ENCODE measurements at places on chromosomes 3 and 15.
A peak's percentile ranks its signal among the peaks of the same experiment; 100 is the strongest.

- peaks cover 25% of the 10 kb centered on the region for H3K36me3 ChIP-seq
- no peaks in the 10 kb centered on the region for H3K4me1 ChIP-seq
- H3K27me3 ChIP-seq: no peaks in the 10 kb centered on the region
- DNase-seq: no peak
These were observed 58.7 kb upstream of the CHST2 start for GRCh38 chr3:143060906-143061305.

DNA sequence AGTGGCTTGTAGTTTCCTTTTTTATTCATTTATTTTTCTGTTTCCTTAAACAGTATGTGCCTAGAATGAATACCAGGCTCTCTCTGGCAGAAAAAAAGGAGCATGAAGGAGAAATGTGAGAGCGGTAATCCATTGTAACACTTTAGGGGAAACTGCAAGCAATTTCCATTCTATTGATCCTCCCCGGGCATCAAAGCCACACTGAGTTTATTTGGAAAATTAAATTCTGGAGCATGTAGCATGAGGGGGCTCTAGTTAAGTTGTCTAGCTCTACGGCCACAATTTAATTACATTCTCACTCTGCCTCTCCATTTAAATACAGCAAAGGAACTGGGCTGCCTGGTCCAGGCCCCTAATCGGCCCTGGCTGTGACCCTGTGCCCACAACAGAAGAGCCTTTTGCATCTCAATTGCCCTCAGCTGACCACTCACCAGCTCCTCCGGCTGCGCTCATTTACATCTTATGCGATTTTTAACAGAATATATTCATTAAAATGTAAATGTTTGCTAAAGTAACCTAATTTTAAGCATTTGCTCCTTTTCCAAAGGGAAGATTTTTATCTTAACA, 72.9 kb downstream of the MEGF11 start:
- H3K27ac ChIP-seq: no peak overlapping the region
- H3K36me3 ChIP-seq: no peaks in the 10 kb centered on the region
- DNase-seq: no peak

DNA sequence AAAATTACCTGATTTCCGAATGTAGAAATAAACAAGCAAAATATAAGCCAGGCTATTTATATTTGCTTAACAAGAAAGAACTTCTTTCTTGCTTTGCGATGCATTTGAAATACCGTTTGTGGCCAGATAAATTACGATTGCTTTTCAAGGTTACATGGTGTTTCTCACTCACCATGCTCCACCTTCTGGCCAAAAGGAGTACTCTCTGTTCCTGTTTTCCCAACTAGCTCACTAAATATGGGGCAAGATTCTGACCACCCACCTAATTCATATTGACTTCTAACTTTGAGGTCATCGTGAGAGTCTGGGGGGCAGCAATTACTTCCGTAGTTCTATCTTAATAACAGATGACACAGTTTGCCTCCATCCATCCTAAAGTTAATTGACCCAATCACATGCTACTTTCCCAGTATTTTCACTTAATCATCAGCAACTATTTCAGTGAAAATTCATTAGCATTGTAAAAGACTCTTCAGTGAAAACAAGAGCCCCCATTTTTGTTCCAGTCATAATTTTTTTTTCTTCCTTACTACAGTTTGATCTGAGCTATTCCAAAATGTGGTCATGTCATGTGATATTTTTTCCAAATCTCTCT, 25.9 kb downstream of the ACP3 start:
- DNase-seq: no peak
- no peak overlapping the region for H3K4me3 ChIP-seq
- no peak overlapping the region for H3K27ac ChIP-seq
- H3K27me3 ChIP-seq: peaks cover 6% of the 10 kb centered on the region

DNA sequence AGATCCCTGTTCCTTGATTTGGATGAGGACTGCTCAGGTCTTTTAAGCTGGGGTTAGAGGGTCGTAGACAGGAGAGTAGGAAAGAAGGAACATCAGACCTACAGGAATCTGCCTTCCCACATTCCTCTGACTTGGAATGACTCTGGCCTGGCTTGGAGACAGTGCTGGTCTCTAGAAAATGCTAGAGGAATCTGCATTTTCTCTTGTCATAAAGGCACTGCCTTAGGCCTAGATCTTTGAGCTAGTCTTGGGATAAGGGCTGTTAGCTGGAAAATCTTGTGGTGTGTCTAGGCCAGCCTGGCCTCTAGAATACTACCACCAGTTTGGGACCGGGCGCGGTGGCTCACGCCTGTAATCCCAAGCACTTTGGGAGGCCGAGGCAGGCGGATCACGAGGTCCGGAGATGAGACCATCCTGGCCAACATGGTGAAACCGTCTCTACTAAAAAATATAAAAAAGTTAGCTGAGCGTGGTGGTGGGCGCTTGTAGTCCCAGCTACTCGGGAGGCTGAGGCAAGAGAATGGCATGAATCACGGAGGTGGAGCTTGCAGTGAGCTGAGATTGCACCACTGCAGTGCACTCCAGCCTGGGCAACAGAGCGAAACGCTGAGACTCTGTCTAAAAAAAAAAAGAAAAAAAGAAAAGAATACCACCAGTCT, 17.3 kb upstream of the BSN start:
- no peak for DNase-seq
- no peaks in the 10 kb centered on the region for H3K27me3 ChIP-seq
- H3K4me3 ChIP-seq: no peak overlapping the region
- H3K4me1 ChIP-seq: peaks cover 11% of the 10 kb centered on the region

- no peaks in the 10 kb centered on the region for H3K27me3 ChIP-seq
- DNase-seq: no peak
- H3K36me3 ChIP-seq: no peaks in the 10 kb centered on the region
- H3K4me1 ChIP-seq: no peaks in the 10 kb centered on the region
These were observed 54.9 kb downstream of the EPHA6 start for GRCh38 chr3:96869316-96869715.

- DNase-seq: no peak
- no peak overlapping the region for H3K4me3 ChIP-seq
- H3K4me1 ChIP-seq: no peaks in the 10 kb centered on the region
- H3K27ac ChIP-seq: no peak overlapping the region
These were observed 88.9 kb upstream of the THBS1 start for GRCh38 chr15:39491886-39492490.

DNA sequence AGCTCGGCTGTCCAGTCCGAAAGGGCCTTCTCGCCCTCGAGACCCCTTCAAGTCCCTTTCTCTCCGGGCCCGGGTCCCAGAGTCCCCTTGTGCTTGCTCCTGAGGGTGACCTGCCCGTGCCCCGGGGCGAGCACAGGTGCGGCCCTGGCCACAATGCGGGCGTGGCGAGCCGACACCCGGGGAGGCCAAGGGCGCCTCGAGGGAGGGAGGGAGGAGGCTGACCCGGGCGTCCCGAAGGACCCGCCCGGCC, 810 bp upstream of the MEF2A start:
- peak overlapping the region; percentile 57 for H3K4me3 ChIP-seq
- no peaks in the 10 kb centered on the region for H3K27me3 ChIP-seq
- H3K36me3 ChIP-seq: no peaks in the 10 kb centered on the region
- DNase-seq: no peak
- peak overlapping the region; percentile 57 for H3K27ac ChIP-seq
- peaks cover 22% of the 10 kb centered on the region for H3K4me1 ChIP-seq

GRCh38 chr15:96262097-96262496, 68.4 kb upstream of the NR2F2 start:
- no peak for DNase-seq
- H3K4me3 ChIP-seq: no peak overlapping the region
- no peak overlapping the region for H3K27ac ChIP-seq
- H3K27me3 ChIP-seq: no peaks in the 10 kb centered on the region

DNA sequence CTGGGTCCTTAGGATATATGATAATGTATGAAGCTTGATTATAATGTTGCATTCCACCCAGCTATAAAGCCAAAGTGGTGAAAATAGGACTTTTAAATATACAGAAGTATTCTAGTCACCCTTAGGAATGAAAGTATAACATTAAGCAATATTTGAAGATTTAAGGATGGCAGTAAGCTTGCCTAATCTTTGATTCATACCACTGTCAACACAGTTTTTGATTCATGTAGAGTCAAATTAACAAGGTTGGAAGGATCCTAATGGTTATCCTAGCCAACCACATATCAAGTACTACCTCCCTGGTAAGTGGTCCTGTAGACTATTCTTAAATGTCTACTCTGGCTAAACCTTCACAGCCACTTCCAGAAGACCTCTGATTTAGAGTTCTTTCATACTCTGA, 18.6 kb downstream of the ARIH1 start:
- H3K27me3 ChIP-seq: no peaks in the 10 kb centered on the region
- peaks cover 16% of the 10 kb centered on the region for H3K36me3 ChIP-seq
- DNase-seq: no peak
- no peak overlapping the region for H3K4me3 ChIP-seq
- H3K4me1 ChIP-seq: peaks cover 25% of the 10 kb centered on the region
- H3K27ac ChIP-seq: no peak overlapping the region

DNA sequence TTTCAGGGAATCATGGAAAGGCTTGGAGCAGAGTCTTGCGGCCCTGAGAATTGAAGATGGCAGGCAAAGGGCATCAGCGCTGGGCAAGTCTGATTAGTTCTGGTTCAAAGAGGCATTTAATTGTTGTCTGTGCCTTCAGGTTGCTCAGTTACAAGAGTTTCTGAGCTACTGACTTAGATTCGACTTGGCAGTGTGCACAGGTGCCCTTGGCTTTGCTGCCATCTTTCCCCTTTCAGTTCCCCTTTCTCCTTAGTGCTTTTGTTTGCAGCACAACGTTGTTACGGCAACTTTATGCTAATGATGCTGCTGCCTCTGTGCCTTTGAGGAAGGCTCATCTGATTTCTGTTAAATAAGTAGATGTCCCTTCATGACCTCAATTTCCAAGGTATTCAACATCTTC, 12.5 kb downstream of the P2RY14 start:
- no peaks in the 10 kb centered on the region for H3K27me3 ChIP-seq
- peaks cover 3% of the 10 kb centered on the region for H3K4me1 ChIP-seq

DNA sequence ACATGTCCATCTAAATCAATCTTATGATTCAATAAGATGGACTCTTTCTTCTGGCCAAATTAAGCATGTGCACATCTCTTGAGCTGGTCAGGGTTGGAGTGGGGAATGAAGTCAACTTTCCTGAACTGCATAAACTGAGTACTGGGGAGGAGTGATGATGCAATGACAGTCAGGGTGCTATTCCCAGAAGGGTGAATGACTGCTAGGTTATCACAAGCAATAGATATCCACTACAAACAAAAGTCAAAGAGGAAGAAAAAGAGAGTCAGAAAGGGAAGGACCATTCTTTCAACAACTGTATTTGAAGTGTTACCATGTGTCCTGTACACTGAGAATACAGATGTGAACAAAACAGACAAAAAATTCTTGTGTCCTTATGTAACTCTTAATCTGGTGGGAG, 70.0 kb downstream of the ALCAM start:
- no peak overlapping the region for H3K27ac ChIP-seq
- no peak for DNase-seq
- H3K4me3 ChIP-seq: no peak overlapping the region
- H3K4me1 ChIP-seq: no peaks in the 10 kb centered on the region
- H3K27me3 ChIP-seq: no peaks in the 10 kb centered on the region
- H3K36me3 ChIP-seq: no peaks in the 10 kb centered on the region

GRCh38 chr15:45378149-45378912, at the start of gene GATM:
GATM (minus strand) TSS chr15:45378544; CDS start chr15:45378453, 91 bp downstream.
- H3K27me3 ChIP-seq: peaks cover 36% of the 10 kb centered on the region
- H3K4me3 ChIP-seq: peak within 1 kb of the TSS; percentile 47
- H3K27ac ChIP-seq: no peak within 1 kb of the TSS
- peaks cover 16% of the 10 kb centered on the region for H3K4me1 ChIP-seq

- H3K27ac ChIP-seq: no peak overlapping the region
- H3K36me3 ChIP-seq: no peaks in the 10 kb centered on the region
- H3K4me1 ChIP-seq: peaks cover 18% of the 10 kb centered on the region
- no peak overlapping the region for H3K4me3 ChIP-seq
- H3K27me3 ChIP-seq: peaks cover 4% of the 10 kb centered on the region
These were observed 18.0 kb upstream of the SECISBP2L start for GRCh38 chr15:49064281-49064653.

DNA sequence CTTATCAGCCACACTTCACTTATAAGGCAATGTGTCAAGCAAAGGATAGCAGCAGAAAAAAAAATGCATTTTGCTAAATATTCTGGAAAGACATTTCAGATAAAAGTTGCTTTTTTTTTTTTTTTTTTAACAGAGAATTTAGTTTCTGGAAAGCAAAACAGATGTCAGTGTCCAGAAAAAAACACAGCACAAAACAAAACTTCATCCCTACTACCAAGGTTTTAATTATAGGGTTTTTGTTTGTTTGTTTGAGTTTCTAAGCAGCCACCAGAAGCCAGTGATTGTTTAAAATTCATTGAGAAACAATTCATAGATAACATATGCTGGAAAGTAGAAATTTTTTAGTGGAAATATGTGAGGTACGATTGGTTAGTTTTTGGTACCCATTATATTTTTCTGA, 1202.7 kb downstream of the OTOL1 start:
- no peaks in the 10 kb centered on the region for H3K27me3 ChIP-seq
- no peak for DNase-seq
- no peaks in the 10 kb centered on the region for H3K4me1 ChIP-seq
- no peaks in the 10 kb centered on the region for H3K36me3 ChIP-seq
- no peak overlapping the region for H3K27ac ChIP-seq

DNA sequence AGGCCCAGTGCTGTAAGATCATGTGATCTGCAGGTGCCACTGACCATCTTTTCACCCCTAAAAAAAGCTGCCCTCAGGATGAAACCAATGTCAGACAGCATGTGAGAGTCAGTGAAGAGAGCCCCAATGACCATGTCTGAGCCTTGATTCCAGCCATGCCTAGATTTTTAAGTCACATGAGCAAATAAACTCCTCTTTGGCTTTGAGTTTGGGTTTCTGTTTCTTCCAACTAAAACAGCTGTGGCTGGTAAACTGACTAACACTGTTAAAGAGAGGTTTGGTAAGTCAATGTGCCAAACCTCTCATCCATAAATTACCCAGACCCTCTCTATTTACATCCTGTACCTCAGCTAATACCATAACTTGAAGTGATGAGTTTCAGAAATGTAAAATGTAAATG, 8.3 kb downstream of the MYO5A start:
- H3K36me3 ChIP-seq: no peaks in the 10 kb centered on the region
- H3K4me1 ChIP-seq: peaks cover 6% of the 10 kb centered on the region
- DNase-seq: no peak
- no peaks in the 10 kb centered on the region for H3K27me3 ChIP-seq
